ENCODE measurements at places on chromosomes 3 and 15.

GRCh38 chr3:140015741-140016140 lies 80.8 kb downstream of the CLSTN2 start:
- DNase-seq, result no peak

DNA sequence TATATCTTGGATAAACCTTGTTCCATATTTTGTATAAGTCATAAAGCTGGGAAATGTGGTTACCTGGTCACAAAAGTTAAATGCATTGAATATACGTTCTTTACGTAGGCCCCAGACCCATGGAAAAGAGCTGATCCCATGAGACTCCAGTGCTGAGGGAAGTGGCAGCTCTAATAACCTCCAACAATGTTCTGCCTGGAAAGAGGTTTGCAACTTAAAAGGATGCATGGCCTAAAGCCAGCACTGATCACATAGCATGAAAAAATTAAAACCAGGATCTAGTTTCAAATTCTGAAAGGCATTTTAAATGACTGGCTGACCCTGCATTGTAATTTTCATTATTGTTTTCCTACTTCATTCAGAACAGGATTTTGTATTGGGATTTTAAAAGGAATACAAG lies 27.9 kb upstream of the STRIT1 start:
- no peak for DNase-seq

- no peak for DNase-seq
These were observed 29.3 kb upstream of the UBE2E1 start for GRCh38 chr3:23776352-23776891.

DNA sequence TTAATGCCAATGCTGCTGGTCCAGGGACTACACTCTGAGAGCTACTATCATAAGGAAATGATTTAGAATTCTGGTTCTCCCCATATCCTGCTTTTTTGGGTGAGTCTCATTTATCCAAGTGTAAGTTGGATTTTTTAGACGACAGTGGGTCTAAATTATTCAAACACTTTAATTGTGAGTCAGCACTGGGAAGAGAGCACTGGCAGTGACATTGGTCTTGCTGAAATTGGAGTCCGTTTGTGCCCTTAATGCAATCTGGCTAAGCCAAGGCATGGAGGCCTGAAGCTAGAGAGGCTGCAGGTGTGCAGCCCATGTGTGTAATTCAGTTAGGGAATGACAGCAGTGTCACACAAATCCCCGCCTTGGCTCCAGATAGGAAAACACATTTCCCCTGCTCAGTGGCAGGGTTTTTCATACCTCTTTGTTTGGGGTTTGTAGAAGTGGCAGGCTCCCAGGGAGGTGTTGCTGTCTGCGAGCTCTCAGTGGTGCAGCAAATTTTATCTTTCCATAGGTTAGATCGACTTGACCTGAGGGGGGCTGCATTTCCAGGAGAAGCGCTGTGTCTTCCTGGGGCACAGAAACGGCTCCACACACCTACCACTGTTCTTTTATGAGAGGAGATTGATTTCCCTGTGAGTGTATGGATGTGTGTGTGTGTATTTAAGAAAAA lies 197.7 kb downstream of the CD47 start:
- DNase-seq, result no peak

GRCh38 chr3:130834476-130834875 lies 59.4 kb upstream of the ATP2C1 start:
- DNase-seq, result no peak

Measured in renal cortex interstitium (tissue), 15 donors.